ENCODE measurements at places on chromosomes 4 and X. TPM values are rescaled to one million over a fixed set of nuclear protein-coding genes. Genes with fewer than 3 reads are reported as not detected.

- no peak for DNase-seq
These were observed 52.2 kb downstream of the RAPGEF2 start for GRCh38 chr4:159155119-159155518.

- DNase-seq, result no peak
These were observed 731 bp downstream of the BRWD3 start for GRCh38 chrX:80808881-80809411.

- DNase-seq, result no peak
These were observed 273.0 kb downstream of the SLC7A11 start for GRCh38 chr4:137968956-137969678.

DNA sequence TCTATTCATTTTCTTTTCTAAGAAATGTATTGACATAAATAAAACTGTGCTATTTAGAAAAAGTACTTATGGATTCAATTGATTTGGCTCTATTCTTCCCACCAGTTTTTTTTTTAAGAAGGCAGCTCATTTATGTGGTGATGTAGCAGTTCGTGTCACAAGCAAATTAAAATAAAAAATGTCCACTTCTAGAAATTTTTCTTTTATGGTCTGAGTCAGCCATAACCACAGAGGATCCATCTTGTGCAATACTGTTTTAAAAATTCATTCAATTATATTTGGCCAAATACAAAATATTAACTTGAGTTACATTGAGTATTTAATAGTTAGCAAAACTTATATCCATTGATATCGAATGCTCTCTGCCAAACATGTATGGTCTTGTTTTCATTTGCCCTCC, 207.9 kb upstream of the FAT1 start:
- DNase-seq, result no peak

DNA sequence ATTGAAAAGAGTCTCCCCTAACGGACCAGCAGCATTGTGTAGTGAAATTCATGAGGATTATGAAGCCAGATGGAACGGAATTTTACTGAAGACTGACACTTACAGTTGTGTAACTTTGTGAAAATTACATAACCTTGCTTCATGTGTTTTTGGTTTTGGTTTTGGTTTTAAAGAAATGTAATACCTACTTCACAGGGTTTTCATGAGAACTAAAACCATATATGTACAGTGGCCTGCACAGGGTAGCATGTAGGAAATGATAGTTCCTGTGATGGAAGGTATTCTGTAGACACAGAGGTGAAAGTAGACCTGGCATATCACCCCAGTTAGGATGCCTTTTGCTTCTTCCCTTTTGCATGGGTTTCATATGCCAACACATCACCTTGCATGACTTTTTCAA, 247.0 kb downstream of the BANK1 start:
- DNase-seq, result no peak

DNA sequence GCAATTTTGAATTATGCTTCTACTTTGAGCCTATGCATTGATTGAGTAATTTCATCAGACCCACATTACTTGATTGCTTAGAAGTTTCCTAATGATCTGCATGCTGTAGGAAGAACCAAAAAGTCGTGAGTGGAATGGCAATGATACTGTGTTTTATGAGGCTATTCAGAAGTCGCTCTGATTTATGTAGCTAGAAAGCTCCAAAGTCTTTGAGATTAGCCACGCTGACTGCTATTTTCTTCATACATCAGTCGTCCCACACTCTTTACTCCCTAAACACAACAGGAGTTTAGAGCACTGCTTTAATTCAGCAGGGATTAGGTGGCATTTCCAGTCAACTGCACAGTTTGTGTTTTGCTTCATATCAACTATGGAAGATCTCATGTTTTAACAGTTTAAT, 4.1 kb downstream of the GRID2 start:
- no peak for DNase-seq

GABRE gene
- 106 TPM for total RNA-seq

FRMD7 gene
- total RNA-seq, result not detected
